GM06990 (cell line): ENCODE measurements at places on chromosomes 7 and 10.

- DNase-seq, result no peak
Observed at GRCh38 chr10:109665321-109665720, 258.0 kb downstream of the XPNPEP1 start.

- no peak for DNase-seq
Observed at GRCh38 chr10:35412900-35413491, 76.7 kb downstream of the CCNY start.

- no peak for DNase-seq
Observed at GRCh38 chr10:103967448-103968071, 620 bp downstream of the SLK start.

DNA sequence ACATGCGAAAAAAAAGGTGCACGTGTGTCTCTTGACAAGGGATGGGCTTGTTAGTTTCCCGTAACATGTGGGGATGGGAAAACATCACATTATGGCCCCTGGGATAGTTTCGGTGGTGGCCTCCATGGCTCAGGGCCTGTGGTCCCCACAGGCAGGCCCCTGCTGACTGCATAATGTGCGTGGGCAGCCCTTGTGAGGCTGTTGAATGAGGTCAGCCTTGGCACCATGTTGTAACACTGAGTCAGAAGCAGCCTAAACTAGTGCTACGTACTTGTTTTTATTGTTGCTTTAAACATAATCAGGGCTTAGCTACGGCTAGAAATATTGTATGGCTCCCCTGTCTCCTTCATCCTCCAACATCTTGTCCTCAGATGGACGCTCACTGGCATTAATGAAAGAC is 80.6 kb downstream of the BEND7 start:
- DNase-seq, result no peak

- DNase-seq, result no peak
Observed at GRCh38 chr10:125980521-125981035, 84.2 kb downstream of the FANK1 start.

DNA sequence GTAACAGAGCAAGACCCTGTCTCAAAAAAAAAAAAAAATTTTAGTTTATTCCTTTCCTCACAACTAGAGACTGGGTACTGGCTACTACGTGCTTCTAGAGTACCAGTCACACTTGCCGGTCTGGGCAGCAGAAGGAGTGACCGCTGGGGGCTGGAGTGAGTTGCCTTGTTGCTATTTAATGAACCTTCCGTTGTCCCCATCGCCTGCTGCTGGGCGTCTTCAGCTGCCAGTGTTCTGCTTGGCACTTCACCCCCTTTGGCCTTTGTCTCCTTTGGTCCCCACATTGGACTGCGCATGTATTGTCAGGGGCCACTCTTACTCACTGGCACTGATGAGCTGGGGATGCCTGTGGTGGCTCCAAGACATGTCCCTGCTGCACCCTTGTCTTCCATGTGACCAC is 110.6 kb downstream of the CLEC2L start:
- DNase-seq, result no peak

GRCh38 chr7:43763183-43763582 is 4.7 kb downstream of the BLVRA start:
- DNase-seq, result no peak

DNA sequence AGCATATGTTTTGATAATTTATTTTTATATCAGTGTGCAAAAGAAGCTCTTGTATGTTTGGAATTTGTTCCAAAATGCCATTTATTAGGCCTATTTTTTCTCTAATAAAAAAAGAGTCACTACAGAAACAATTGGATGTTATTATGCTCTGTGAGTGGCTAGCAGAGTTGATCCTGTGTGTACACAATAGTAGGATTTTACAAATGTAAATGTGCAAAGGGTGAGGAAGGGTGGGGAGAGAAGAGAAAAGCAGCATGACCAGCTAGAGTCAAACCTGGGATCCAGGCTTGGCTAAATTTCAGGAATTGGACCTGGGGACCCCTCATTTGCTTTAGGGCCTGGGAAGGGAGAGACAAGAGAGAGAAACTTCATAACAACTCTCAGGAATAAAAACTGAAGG is 32.5 kb downstream of the SEMA3A start:
- no peak for DNase-seq
